ENCODE measurements at places on chromosomes 11 and 22.

- no peaks in the 10 kb centered on the region for H3K27me3 ChIP-seq
- no peak overlapping the region for H3K4me3 ChIP-seq
- no peak overlapping the region for H3K27ac ChIP-seq
- peaks cover 79% of the 10 kb centered on the region for H3K36me3 ChIP-seq
Observed at GRCh38 chr11:68550485-68550817, 89.9 kb downstream of the PPP6R3 start.

GRCh38 chr11:1202154-1202775 lies 20.6 kb upstream of the MUC5B start:
- H3K27me3 ChIP-seq = peaks cover 41% of the 10 kb centered on the region
- H3K27ac ChIP-seq = no peak overlapping the region
- DNase-seq = peak; percentile 51
- no peaks in the 10 kb centered on the region for H3K36me3 ChIP-seq
- no peak overlapping the region for H3K4me3 ChIP-seq

- H3K4me3 ChIP-seq = no peak overlapping the region
- H3K27me3 ChIP-seq = no peaks in the 10 kb centered on the region
- H3K4me1 ChIP-seq = no peaks in the 10 kb centered on the region
Observed at GRCh38 chr11:88464528-88464927, 127.0 kb upstream of the CTSC start.

DNA sequence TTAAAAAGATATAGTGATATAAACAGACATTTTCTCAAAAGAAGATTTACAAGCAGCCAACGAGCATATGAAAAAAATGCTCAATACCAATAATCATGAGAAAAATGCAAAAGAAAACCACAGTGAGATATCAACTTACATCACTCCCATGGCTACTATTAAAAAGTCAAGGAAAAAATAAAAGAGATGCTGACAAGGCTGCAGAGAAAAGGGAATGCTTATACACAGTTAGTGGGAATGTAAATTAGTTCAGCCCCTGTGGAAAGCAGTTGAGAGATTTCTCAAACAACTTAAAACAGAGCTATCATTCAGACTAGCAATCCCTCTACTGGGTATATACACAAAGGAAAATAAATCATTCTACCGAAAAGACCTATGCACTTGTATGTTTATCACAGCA lies 97.1 kb upstream of the CARD18 start:
- H3K4me3 ChIP-seq = no peak overlapping the region
- DNase-seq = no peak
- no peaks in the 10 kb centered on the region for H3K4me1 ChIP-seq
- H3K27ac ChIP-seq = no peak overlapping the region
- no peaks in the 10 kb centered on the region for H3K36me3 ChIP-seq

- DNase-seq = no peak
- no peaks in the 10 kb centered on the region for H3K36me3 ChIP-seq
- H3K4me3 ChIP-seq = no peak overlapping the region
- H3K27ac ChIP-seq = no peak overlapping the region
Observed at GRCh38 chr11:125201525-125202141, 37.1 kb downstream of the PKNOX2 start.

DNA sequence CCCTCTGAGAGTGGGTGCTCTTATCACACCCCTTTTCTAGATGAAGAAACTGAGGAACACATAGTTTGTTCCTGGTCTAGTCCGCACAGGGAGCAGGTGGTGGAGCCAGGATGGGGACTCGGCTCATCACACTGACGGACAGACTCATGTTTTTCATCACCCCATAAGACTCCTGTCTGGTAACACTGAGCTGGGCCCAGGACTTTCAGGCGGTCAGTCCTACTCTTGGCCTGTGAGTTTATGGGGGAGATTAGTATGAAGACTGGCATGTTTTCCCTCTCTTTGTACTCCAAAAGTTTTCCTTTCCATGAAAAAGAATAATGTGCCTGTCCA lies 160.8 kb downstream of the LDLRAD3 start:
- no peak overlapping the region for H3K27ac ChIP-seq
- H3K4me3 ChIP-seq = no peak overlapping the region
- H3K36me3 ChIP-seq = peaks cover 10% of the 10 kb centered on the region
- H3K4me1 ChIP-seq = no peaks in the 10 kb centered on the region

GRCh38 chr22:49790912-49791311 lies 36.8 kb downstream of the BRD1 start:
- H3K4me1 ChIP-seq = no peaks in the 10 kb centered on the region
- no peak overlapping the region for H3K4me3 ChIP-seq
- no peak for DNase-seq
- H3K27me3 ChIP-seq = no peaks in the 10 kb centered on the region
- no peak overlapping the region for H3K27ac ChIP-seq
- peaks cover 79% of the 10 kb centered on the region for H3K36me3 ChIP-seq

DNA sequence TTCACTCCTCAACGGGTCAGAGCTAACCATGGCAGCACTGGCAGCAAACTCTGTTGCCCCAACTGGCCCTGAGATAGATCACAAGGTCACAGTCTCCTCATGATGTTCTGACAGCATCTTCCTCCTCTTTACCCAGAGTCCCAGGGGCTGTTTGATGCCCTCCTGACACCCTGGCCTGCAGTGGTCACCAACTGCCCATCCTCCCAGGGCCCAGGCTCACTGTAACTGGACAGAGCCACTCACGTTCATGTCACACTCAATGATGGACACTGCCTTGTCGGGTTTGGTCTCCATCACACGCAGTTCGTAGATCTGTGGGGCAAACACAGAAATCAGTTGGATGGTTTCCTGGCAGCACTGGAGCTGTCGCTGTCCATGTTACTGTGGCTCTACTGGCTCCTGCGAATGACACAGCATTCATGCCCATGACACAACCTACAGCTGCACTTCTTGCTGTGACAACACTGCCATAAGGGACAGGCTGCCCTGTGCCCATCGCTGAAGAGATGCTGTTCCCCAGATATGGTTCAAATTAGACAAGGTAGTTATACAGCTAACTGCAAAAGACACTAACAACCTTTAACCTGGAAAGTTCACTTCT lies 10.4 kb upstream of the C22orf39 start:
- no peak for DNase-seq
- peaks cover 66% of the 10 kb centered on the region for H3K36me3 ChIP-seq
- no peak overlapping the region for H3K4me3 ChIP-seq
- no peaks in the 10 kb centered on the region for H3K27me3 ChIP-seq
- no peak overlapping the region for H3K27ac ChIP-seq

DNA sequence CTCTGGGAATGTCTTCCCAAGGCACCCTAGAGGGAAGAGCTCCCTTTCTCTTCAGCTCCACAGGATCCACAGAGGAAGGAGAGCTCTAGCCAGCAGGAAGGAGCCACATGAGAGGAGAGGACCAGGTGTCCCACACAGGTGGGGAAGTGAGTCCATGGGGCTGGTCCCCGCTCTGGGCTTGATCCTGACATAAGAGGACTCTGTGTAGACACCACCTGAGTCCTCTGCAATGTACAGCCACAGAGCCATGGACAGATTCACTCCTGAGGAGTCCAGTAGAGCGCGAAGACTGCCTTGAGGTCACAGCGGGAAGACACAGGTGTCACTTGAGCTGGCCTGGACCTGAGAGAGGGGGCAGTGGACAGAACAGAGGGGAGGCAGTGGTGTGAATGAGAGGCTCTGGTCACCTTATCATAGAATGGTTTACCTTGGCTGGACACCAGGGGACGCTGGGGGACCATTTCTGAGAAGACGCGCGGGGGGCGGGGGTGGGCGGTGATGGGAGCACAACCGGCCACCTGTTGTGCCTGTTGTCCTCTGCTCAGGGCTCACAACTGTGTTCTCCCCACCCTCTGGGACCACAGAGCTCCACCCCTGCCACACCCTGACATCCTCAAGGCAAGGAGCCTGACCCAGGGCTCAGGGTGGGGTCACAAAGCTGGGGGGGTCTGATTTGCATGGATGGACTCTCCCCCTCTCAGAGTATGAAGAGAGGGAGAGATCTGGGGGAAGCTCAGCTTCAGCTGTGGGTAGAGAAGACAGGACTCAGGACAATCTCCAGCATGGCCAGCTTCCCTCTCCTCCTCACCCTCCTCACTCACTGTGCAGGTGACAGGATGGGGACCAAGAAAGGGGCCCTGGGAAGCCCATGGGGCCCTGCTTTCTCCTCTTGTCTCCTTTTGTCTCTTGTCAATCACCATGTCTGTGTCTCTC lies 128.2 kb downstream of the ZNF280B start:
- H3K4me1 ChIP-seq = no peaks in the 10 kb centered on the region
- no peak for DNase-seq
- H3K36me3 ChIP-seq = no peaks in the 10 kb centered on the region
- no peak overlapping the region for H3K27ac ChIP-seq
- H3K27me3 ChIP-seq = peaks cover 34% of the 10 kb centered on the region

- H3K36me3 ChIP-seq = no peaks in the 10 kb centered on the region
- no peaks in the 10 kb centered on the region for H3K27me3 ChIP-seq
- no peaks in the 10 kb centered on the region for H3K4me1 ChIP-seq
- no peak overlapping the region for H3K27ac ChIP-seq
- DNase-seq = no peak
Observed at GRCh38 chr11:82701847-82702520, 31.7 kb downstream of the FAM181B start.

GRCh38 chr11:46386674-46387073 lies 4.9 kb downstream of the CHRM4 start:
- no peak for DNase-seq
- H3K27ac ChIP-seq = no peak overlapping the region
- H3K27me3 ChIP-seq = peaks cover 32% of the 10 kb centered on the region

GRCh38 chr11:106459135-106459534 lies 381.7 kb downstream of the AASDHPPT start:
- H3K27ac ChIP-seq = no peak overlapping the region
- no peaks in the 10 kb centered on the region for H3K36me3 ChIP-seq
- no peaks in the 10 kb centered on the region for H3K27me3 ChIP-seq
- H3K4me1 ChIP-seq = peaks cover 17% of the 10 kb centered on the region
- H3K4me3 ChIP-seq = no peak overlapping the region

- no peaks in the 10 kb centered on the region for H3K36me3 ChIP-seq
- no peak for DNase-seq
- H3K27ac ChIP-seq = peak overlapping the region; percentile 36
- H3K4me3 ChIP-seq = peak overlapping the region; percentile 46
- H3K27me3 ChIP-seq = no peaks in the 10 kb centered on the region
Observed at GRCh38 chr22:39153220-39153717, 789 bp upstream of the CBX7 start.

DNA sequence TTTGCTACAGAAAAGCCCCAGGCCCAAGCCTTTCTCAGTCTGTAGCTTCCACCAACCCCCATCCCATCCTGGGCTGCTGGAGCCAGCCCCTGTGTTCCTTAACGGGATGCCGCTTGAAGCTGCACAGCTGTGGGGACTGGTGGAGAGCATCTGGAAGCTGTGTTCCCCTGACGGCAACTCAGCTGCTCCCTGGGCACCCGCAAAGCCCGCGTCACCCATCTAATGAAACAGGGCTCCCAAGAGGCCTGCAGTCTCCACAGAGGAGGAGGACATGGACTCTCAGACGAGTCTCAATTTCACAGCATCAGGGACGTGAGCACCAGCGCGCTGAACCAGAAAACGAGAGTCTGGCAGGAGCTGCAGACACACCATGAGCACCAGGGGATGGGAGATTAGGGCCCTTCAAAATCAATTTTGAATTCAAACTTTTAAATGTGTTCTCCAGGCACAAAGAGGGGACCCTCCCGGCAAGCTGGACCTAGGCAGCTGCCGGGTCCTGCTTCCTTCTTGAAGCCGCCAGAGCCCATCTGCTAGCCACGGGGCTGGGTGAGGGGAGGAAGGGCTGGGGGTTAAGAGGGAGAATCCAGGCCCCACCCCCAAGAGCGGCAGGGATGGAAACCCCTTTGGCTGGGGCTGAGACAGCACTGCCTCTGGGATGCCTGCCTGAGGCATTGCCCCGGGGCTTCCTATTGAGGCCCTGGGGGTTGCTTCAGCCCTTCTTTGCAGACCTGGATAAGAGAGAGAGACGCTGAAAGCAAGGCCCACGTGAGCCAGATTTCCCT lies 21.0 kb downstream of the LMO1 start:
- no peak overlapping the region for H3K4me3 ChIP-seq
- H3K27me3 ChIP-seq = no peaks in the 10 kb centered on the region
- DNase-seq = no peak
- H3K4me1 ChIP-seq = no peaks in the 10 kb centered on the region
- H3K36me3 ChIP-seq = no peaks in the 10 kb centered on the region

GRCh38 chr22:43750751-43751150 lies 61.4 kb downstream of the EFCAB6 start:
- H3K27me3 ChIP-seq = peaks cover 4% of the 10 kb centered on the region
- H3K4me3 ChIP-seq = no peak overlapping the region
- DNase-seq = no peak
- H3K36me3 ChIP-seq = no peaks in the 10 kb centered on the region
- no peaks in the 10 kb centered on the region for H3K4me1 ChIP-seq

DNA sequence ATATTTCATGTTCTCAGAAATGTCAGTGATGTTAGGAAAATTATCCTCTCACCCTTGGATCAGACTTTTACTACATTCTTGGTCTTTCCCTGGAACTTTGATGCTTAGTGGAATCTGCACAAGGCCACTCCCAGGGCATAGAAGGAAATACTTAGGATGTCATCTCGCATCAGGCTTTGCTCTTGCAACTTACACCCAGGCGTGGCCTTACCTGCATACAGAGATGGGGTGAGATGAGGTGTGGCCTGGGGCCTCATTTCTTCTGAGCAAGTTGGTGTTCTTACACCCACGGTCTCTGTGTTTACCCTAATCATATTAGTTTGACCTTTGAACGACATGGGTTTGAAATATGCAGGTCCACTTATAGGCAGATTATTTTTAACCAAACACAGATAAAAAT lies 19.0 kb upstream of the OR52K2 start:
- no peak overlapping the region for H3K4me3 ChIP-seq
- no peak overlapping the region for H3K27ac ChIP-seq
- no peaks in the 10 kb centered on the region for H3K36me3 ChIP-seq
- no peaks in the 10 kb centered on the region for H3K4me1 ChIP-seq
- DNase-seq = no peak
- H3K27me3 ChIP-seq = no peaks in the 10 kb centered on the region
